ENCODE measurements at places on chromosomes 6 and 20. TPM values are rescaled to one million over a fixed set of nuclear protein-coding genes. Genes with fewer than 3 reads are reported as not detected.

ZSCAN23 gene
- total RNA-seq: 3.4 TPM

MAPK13 gene
- 41.4 TPM for total RNA-seq

ENPP3 gene
- not detected for total RNA-seq

SEL1L2 gene
- total RNA-seq: not detected

STMND1 gene
- total RNA-seq: not detected

THEMIS gene
- not detected for total RNA-seq

PREX1 gene
- 18.9 TPM for total RNA-seq

PTK7 gene
- total RNA-seq: 69.1 TPM

THBS2 gene
- total RNA-seq: not detected

GRIK2 gene
- total RNA-seq: 0.55 TPM

ZNF334 gene
- total RNA-seq: 0.58 TPM

SPDEF gene
- 190 TPM for total RNA-seq

EFCAB8 gene
- total RNA-seq: not detected

C6orf58 gene
- total RNA-seq: not detected

- no peaks in the 10 kb centered on the region for H3K27me3 ChIP-seq
- peak; percentile 20 for DNase-seq
Observed at GRCh38 chr20:46400828-46401477, 5.5 kb downstream of the ELMO2 start.

DNA sequence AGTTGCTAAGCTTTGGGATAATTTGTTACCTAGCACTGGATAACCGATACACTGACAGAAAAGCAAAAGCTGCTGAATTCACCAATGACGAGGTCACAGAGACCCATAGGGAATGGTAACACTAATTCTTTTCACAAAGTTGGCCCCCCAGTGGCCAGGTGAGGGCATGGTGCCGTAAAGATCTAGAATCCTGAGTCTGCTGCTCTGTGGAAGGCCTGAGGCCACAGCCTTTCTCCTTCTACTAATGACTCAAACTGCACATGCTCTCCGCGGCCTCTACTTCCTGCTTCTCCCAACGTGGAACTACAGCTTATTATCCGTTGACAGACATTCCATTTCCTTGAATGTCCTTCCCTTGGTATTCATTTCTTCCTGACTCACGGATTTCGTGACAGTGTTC is 127.1 kb downstream of the OPRM1 start:
- H3K27me3 ChIP-seq: no peaks in the 10 kb centered on the region
- DNase-seq: peak; percentile 47
- H3K4me1 ChIP-seq: no peaks in the 10 kb centered on the region
- H3K36me3 ChIP-seq: no peaks in the 10 kb centered on the region

GRCh38 chr20:55086421-55086820 is 611.0 kb downstream of the DOK5 start:
- no peak for DNase-seq
- H3K36me3 ChIP-seq: no peaks in the 10 kb centered on the region
- H3K27me3 ChIP-seq: no peaks in the 10 kb centered on the region
- H3K27ac ChIP-seq: no peak overlapping the region
- no peak overlapping the region for H3K4me3 ChIP-seq
- H3K4me1 ChIP-seq: no peaks in the 10 kb centered on the region

GRCh38 chr20:33669224-33669623 is 2.5 kb downstream of the ACTL10 start:
- H3K4me1 ChIP-seq: peaks cover 25% of the 10 kb centered on the region
- H3K36me3 ChIP-seq: peaks cover 14% of the 10 kb centered on the region
- H3K4me3 ChIP-seq: no peak overlapping the region
- DNase-seq: no peak
- no peak overlapping the region for H3K27ac ChIP-seq

GRCh38 chr20:63150391-63150898 is 65.5 kb downstream of the YTHDF1 start:
- no peaks in the 10 kb centered on the region for H3K36me3 ChIP-seq
- H3K27me3 ChIP-seq: peaks cover 88% of the 10 kb centered on the region
- H3K27ac ChIP-seq: no peak overlapping the region
- no peak for DNase-seq

DNA sequence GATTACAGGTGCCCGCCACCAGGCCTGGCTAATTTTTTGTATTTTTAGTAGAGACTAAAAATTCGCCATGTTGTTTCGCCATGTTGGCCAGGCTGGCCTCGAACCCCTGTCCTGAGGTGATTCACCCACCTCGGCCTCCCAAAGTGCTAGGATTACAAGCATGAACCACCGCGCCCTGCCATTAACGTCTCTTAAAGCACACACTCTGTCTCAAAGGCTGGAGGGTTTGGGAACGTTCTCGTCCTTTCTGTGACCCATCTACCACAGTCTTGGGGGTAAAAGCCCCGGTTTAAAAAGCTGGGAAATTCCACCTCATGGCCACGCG is 57.8 kb upstream of the ARID1B start:
- peak overlapping the region; percentile 48 for H3K4me3 ChIP-seq
- H3K27ac ChIP-seq: peak overlapping the region; percentile 60
- H3K36me3 ChIP-seq: no peaks in the 10 kb centered on the region
- peaks cover 18% of the 10 kb centered on the region for H3K4me1 ChIP-seq
- no peaks in the 10 kb centered on the region for H3K27me3 ChIP-seq

- no peaks in the 10 kb centered on the region for H3K27me3 ChIP-seq
- H3K4me3 ChIP-seq: peak overlapping the region; percentile 99
- H3K36me3 ChIP-seq: no peaks in the 10 kb centered on the region
- no peak overlapping the region for H3K27ac ChIP-seq
Observed at GRCh38 chr20:32820698-32821377, 1.1 kb downstream of the MAPRE1 start.

GRCh38 chr20:11092151-11092550 is 418.4 kb upstream of the JAG1 start:
- H3K4me3 ChIP-seq: no peak overlapping the region
- no peaks in the 10 kb centered on the region for H3K36me3 ChIP-seq

- DNase-seq: no peak
- H3K27ac ChIP-seq: no peak overlapping the region
- no peaks in the 10 kb centered on the region for H3K4me1 ChIP-seq
- no peak overlapping the region for H3K4me3 ChIP-seq
- H3K27me3 ChIP-seq: no peaks in the 10 kb centered on the region
- no peaks in the 10 kb centered on the region for H3K36me3 ChIP-seq
Observed at GRCh38 chr6:32953775-32954174, 878 bp upstream of the HLA-DMA start.

GRCh38 chr6:30544666-30545272 is 11.5 kb downstream of the GNL1 start:
- peaks cover 18% of the 10 kb centered on the region for H3K4me1 ChIP-seq
- H3K4me3 ChIP-seq: no peak overlapping the region
- H3K36me3 ChIP-seq: 0 out of 2 replicates have a peak, but pooled peaks cover 2% of the 10 kb centered on the region
- peak; percentile 84 for DNase-seq
- H3K27me3 ChIP-seq: no peaks in the 10 kb centered on the region
- no peak overlapping the region for H3K27ac ChIP-seq

- no peaks in the 10 kb centered on the region for H3K27me3 ChIP-seq
- no peaks in the 10 kb centered on the region for H3K4me1 ChIP-seq
- no peak overlapping the region for H3K27ac ChIP-seq
- DNase-seq: no peak
- H3K4me3 ChIP-seq: no peak overlapping the region
Observed at GRCh38 chr6:35742842-35743241, 6.0 kb downstream of the ARMC12 start.

DNA sequence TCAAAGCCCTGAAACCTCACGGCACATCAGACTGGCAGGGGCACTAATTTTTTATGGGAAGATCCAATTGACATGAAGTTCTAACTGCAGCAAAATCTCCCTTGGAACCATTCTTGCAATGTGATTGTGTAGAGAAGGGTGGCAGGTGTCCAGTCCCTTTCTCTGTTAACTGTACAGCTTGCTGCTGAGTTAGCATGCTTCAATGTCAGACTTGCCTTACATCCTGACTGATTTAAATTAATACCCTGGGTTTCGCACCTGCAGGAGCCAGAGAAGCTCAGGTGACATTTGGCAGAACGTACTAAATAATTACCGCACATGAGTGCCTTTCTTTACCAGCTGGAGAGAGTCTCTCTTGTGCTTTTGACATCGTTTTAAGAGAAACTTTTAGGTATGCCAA is 123.0 kb downstream of the DOK5 start:
- DNase-seq: no peak
- no peaks in the 10 kb centered on the region for H3K36me3 ChIP-seq
- no peaks in the 10 kb centered on the region for H3K4me1 ChIP-seq
- no peak overlapping the region for H3K27ac ChIP-seq
- peaks cover 14% of the 10 kb centered on the region for H3K27me3 ChIP-seq

GRCh38 chr20:45392733-45393132 is 14.6 kb upstream of the TP53TG5 start:
- H3K27me3 ChIP-seq: no peaks in the 10 kb centered on the region
- H3K4me3 ChIP-seq: no peak overlapping the region
- no peaks in the 10 kb centered on the region for H3K36me3 ChIP-seq

DNA sequence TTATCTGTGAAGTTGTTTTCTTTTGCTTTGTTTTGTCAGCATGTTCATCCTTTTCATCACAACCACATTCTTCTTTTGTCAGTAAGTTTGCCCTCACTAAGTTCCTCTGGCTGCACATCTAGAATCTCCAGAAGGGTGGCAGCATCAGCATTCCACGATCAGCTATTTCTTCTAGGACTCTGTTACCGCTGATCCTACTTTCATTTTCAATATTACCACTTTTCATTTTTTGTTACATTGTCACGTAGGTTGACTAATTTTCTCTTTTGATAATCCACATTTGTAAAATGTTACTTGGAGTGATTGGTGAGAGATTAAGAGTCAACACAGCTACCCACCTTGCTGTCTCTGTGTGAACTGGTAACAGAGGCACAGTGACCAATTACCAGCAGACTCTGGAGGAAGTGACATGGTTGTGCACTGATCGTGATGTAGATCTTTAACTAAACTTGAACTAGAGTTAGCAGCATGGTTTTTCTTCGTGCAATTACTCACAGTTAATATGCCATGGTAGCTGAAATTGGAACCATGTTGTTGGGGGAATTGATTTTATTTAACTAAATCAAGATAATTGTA is 307.9 kb upstream of the SLC35B3 start:
- no peak overlapping the region for H3K27ac ChIP-seq
- no peaks in the 10 kb centered on the region for H3K4me1 ChIP-seq
- 0 out of 2 replicates have a peak, but pooled peaks cover 2% of the 10 kb centered on the region for H3K27me3 ChIP-seq
- no peaks in the 10 kb centered on the region for H3K36me3 ChIP-seq
- peak overlapping the region; percentile 39 for H3K4me3 ChIP-seq

GRCh38 chr20:49700411-49701185 is 13.1 kb downstream of the B4GALT5 start:
- H3K36me3 ChIP-seq: no peaks in the 10 kb centered on the region
- H3K27me3 ChIP-seq: no peaks in the 10 kb centered on the region
- peaks cover 55% of the 10 kb centered on the region for H3K4me1 ChIP-seq
- H3K27ac ChIP-seq: peak overlapping the region; percentile 85
- H3K4me3 ChIP-seq: peak overlapping the region; percentile 3

- H3K4me3 ChIP-seq: no peak overlapping the region
- H3K36me3 ChIP-seq: no peaks in the 10 kb centered on the region
- DNase-seq: no peak
- peak overlapping the region; percentile 52 for H3K27ac ChIP-seq
Observed at GRCh38 chr6:52336919-52337561, 24.9 kb upstream of the PAQR8 start.

DNA sequence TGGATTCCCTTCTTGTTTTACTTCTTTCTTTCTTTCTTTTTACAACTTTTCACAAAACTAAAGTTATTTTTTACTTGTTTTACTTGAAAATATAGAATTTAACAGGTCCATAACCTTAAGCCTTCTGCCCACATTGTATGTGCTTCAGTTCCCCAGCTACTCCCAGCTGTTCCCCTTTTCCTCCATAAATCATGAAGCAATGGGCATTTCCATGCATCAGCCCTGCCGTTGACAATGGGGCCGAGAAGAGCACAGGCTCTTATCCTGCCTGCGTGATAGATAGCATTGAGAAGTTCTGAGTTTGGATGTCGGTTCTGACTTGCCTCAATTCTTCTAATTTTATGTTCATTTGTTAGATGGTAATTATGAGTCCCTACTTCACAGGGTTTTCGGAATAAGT is 583.8 kb downstream of the CDH26 start:
- H3K4me1 ChIP-seq: no peaks in the 10 kb centered on the region
- no peaks in the 10 kb centered on the region for H3K27me3 ChIP-seq
- no peak overlapping the region for H3K4me3 ChIP-seq

GRCh38 chr6:34239500-34239825 is 2.8 kb downstream of the HMGA1 start:
- peak overlapping the region; percentile 94 for H3K4me3 ChIP-seq
- H3K27me3 ChIP-seq: no peaks in the 10 kb centered on the region
- H3K27ac ChIP-seq: peak overlapping the region; percentile 75
- H3K4me1 ChIP-seq: peaks cover 73% of the 10 kb centered on the region
- no peak for DNase-seq
- H3K36me3 ChIP-seq: peaks cover 51% of the 10 kb centered on the region

GRCh38 chr20:24016607-24017457 is 28.3 kb upstream of the GGTLC1 start:
- H3K27ac ChIP-seq: no peak overlapping the region
- H3K4me3 ChIP-seq: no peak overlapping the region
- no peak for DNase-seq
- H3K27me3 ChIP-seq: no peaks in the 10 kb centered on the region

DNA sequence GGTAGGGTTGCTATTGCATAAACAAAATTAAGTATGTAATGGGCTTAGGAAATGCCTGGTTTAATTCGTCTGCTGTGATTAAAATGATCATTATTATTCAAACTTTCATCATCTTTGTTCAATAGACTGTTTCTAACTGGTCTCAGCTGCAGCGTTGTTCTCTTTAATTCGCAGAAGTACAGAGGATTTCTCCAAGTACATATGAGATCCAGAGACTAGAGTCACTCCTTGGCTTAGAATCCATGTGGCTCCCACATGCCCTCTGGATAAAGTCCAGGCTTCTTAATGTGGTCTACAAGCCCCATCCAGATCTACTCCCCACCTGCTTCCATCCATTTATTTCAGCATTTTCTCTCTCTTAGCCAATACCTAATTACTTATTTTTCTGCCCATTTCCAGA is 1.1 kb upstream of the ZBTB24 start:
- peaks cover 14% of the 10 kb centered on the region for H3K36me3 ChIP-seq
- H3K27ac ChIP-seq: no peak overlapping the region
- peaks cover 42% of the 10 kb centered on the region for H3K4me1 ChIP-seq
- no peak for DNase-seq

GRCh38 chr6:134420614-134421181 is 102.8 kb upstream of the SGK1 start:
- no peaks in the 10 kb centered on the region for H3K27me3 ChIP-seq
- no peak overlapping the region for H3K4me3 ChIP-seq
- H3K36me3 ChIP-seq: no peaks in the 10 kb centered on the region
- DNase-seq: peak; percentile 79

DNA sequence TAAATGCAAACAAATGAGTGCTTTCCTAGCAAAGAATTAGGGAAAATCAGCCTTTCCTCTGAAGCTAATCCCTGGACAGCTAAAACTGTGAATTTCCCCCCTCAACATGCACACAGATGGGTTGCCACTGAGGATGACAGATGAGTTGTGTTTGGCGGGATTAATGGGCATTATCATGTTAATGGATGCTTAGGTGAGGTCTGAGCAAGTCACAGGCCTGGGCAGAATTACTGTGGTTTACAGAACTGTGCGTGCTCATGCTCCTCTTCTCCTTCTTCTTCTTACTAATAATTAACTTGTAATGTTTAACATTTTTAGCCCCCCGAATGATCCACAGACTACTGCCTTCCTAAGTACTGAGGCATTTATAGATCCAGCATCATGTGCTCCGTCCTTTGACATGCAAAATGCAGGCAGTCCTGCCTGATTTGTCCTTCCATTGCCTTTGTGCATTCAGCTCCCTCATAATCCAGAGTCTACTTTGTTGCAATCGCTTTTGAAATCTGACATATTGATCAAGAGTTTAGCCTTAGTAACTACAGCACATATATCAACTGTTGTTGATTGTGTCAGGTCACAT is 753.4 kb upstream of the MMS22L start:
- H3K27ac ChIP-seq: no peak overlapping the region
- no peaks in the 10 kb centered on the region for H3K4me1 ChIP-seq
- no peak overlapping the region for H3K4me3 ChIP-seq
- no peak for DNase-seq

All from PC-3 (cell line).